CD4-positive, alpha-beta T cell treated with Interleukin-4 for 1 hour (primary cell): ENCODE measurements at places on chromosomes 5 and 9.

GRCh38 chr9:120434532-120434931, 145.4 kb downstream of the CDK5RAP2 start:
- DNase-seq = no peak

DNA sequence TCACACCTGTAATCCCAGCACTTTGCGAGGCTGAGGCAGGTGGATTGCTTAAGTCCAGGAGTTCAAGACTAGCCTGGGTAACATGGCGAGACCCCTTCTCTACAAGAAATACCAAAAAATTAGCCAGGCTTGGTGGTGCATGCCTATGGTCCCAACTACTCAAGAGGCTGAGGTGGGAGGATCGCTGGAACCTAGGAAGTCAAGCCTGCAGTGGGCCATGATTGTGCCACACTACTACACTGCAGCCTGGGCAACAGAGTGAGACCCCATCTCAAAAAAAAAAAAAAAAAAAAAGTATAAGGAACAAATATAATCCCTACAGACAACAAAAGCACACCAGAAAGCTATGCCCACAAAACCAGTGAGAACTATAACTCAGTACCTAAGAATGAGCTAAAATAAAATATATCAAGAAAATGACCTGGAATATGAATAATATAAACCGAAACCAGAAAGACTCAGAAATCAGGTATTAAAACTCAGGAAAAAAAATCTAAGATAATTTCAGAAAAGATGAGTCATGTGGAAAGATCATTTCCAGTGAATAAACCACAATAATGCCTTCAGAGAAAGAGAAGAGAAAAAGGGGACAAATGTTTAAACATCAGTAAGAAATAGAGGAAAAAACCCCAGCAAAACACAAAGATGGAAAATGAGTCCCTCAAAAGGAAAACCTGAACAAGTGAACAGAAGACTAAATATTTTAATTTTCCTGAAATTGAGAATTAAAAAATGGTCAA, 57.4 kb downstream of the GOLPH3 start:
- DNase-seq = no peak

- DNase-seq = no peak
Observed at GRCh38 chr9:77038281-77039036, 19.0 kb downstream of the FOXB2 start.

DNA sequence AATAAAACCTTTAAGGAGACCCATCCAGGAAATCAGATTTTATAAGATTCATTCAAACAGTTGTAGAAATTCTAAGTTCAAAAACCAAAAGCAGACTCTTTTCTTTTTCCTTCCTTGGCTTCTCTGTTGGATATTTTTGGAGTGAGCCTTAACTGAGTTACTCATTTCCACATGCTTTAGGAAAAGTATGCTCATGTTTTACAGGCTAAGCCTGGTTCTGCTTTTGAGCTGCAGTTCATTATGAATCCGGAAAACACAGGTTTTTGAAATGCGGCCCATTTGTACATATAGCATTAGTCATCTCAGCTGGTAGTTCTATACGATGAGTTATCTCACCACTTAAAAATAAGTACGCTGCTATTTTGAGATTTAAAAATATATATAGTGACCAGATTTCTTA, 156.6 kb upstream of the DMRT1 start:
- no peak for DNase-seq

DNA sequence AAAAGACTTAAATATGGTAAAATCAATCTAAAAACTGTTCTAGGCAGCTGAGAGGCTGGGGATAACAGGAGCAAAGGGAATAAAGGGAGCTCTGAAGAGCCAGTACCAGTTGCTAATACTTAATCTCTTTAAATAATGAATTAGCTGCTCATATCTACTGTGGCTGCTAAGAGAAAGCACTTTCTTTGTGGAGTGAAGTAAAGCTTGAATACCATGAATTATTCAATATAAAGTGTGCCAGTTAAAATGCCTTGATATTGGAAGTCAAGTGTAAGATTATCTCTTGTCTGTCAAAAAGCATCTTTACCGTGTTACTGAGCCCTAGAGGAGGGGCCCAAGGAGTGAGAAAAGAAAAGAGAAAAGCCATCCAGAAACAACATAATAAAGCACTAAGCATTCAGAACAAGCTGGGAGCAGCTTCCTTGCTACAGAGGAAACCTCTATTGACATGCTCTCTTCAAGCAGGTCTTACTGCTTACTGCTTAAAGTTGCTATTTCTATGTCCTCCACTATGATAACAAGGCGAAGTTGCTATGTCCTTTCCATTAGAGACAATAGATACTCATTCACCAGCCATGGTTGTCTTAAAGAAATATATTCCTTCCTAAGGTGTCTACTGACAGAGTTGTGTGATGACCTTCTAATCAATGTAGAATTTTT, 297.4 kb downstream of the CETN3 start:
- DNase-seq = no peak

DNA sequence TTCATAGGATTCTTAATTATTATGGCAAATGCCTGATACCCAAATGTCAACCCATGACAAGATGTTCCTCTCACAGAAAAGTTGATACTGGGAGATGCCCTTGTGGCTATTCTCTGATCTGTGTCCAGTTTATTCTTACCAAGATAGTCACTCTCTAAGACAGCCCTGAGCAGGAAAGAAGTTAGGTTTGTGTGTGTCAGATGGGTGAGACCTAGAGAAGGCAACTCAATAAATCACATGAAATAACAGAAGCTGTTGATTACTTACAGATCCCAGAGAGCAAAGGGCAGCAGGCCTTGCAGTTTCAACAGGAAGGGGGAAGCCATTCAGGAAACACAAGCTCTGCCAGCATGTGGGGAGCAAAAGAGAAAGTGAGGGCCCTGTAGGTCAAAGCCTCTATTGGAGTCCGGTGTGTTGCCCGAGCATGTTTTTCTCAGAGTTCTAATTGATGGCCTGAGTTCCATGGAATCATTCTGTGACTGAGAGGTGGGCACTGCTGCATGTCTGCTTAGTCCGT, 1193.7 kb upstream of the CDH18 start:
- no peak for DNase-seq

DNA sequence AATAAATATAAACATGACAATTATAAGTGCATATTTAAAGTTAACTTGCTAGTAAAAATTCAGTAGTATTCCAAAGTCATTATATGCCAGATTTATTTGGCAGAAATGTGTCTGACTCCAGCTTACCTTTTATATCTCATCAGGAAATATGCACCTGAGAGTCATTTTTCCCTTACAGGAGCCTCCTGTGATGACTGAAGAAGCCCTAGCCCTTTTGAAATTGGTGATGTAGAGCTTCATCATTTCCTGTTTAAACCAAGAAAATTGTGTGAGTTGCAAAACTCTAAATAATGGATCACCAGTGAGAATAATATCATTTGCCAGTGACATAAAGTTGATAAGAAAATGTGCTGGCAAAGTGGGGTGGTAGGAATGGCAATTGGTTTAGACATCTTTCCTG, 42.1 kb upstream of the CTNND2 start:
- DNase-seq = no peak

DNA sequence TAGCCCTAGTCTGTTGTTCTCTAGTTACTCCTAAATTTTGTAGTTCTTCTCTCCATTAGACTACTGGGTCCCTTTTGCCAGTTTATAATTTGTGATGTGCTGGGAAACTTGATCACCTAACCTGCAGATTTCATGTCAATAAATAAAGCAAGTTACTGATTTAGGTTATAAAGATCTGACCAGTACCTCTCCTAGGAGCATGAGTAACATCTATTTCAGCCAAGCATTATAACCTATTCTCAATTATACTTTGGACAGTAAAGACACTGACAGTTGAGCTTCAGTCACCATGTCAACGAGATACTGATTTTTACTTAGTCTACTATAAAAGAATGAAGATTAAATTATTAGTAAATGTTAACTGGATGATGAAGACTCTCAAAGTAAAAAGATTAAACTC, 36.7 kb downstream of the CSNK1A1 start:
- DNase-seq = no peak

DNA sequence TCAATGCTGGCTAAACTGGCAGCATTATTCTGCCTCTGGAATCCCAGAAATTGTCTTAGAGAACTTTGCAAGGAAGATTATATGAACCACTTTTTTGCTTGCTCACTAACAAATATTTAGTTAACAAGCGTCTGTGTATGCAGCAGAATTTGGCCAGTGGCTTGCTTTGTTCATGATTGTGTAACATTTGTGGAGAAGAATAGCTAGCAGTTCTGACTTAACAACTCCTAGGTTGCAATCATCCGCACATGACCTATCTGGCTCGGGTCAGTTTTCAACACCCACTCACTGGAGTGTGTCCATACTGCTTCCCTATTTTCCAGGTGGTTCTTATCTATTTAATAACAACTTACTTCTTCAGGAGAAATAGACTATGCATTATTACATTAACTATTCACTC, 98.5 kb downstream of the SNX18 start:
- DNase-seq = peak; percentile 29

DNA sequence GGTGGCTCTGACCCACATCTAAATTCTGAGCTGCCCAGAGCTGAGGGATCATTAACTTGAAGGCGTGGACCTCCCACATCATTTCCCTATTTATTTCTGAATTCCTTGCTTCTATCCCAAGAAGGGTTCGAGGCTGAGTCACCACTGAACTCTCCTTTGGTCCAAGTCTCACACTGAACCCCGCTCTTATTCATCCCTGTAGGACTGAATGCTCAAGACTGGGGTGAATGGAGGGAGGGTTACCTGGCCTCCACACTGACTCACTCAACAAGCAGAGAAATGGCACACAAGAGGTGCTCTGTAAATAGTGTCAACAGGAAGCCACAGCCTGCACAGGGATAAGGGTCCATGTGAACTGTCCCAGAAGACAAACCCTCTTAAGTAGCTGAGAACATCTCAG, 79.1 kb upstream of the FSTL4 start:
- DNase-seq = no peak

DNA sequence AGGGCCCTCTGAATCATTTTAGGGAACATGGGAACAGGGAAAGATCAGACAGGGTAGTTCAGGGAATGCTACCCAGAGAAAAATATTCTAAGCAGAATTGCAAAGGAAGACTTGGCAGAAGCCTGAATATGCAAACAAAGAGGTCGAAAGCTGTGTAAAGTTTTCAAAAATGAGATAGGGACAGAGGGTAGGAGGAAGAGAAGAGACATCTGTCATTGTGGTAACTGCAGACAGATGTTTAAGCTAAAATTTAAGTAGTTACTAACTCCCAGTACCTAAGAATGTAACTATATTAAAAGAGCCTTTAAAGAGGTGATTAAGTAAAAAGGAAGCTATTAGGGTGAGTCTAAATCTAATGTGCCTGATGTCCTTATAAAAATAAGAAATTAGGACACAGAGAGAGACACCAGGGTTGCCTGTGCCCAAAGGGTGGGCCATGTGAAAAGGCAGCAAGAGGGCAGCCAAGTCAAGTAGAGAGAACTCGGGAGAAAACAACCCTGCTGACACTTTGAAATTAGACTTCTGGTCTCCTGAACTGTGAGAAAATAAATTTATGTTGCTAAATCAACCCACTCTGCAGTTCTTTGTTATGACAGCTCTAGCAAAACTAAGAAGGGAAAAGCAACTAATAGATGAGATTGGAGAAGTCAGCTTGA, 1647.4 kb upstream of the C9orf72 start:
- DNase-seq = no peak

DNA sequence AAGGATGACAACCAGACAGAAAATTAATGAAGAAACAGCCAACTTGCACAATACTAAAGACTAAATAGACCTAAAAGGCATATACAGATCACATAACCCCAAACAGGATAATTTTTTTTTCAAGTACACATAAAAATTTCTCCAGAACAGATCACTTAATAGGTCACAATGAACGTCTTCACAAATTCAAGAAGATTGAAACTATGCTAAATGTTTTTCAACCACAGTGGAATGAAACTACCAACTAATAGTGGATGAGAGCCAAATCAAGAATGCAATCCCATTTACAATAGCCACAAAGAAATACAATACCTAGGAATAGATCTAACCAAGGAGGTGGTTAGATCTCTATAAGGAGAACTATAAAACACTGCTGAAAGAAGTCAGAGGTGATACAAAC, 145.8 kb downstream of the TMEM232 start:
- no peak for DNase-seq

DNA sequence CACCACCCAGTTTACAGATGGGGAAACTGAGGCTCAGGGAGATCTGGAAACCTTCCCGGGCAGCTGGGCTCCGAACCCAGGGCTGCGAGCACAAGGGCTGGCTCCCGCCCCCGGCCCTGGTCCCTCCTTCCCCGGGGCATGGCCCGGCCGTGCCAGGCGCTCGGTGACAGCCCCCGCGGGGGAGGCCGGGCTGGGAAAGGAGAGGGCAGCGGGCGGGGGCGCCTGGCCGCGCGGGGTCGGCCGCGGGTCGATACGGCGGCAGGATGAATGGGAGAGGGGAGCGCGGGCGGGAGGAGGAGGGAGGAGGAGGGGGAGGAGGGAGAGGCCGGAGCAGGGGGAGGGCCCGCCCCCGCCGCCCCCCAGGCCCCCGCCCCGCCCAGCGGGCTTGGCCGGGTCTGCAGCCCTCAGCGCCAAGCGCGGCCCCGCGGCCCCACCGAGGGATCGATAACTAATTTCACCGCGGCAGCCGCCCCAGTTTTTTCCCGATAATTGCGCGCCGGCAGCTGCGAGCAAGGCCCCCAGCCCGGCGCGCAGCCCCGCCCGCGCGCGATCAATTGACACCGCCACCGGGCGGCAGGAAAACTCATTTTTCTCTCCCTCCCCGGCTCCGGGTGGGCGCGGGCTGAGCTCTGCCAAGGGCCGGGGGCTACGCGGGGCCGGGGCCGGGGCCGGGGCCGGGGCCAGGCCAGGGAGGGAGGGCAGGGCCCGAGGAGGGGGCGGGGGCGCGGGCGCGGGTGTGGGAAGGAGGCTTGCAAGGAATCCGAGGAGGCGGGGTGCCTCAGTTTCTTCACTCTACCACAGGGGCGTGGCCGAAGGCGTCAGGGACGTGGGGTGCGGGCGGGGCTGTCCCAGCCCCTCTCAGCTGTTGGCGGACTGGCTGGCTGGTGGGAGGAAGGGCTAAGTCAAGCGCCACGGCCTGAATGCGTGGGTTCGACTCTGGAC, 52.1 kb downstream of the C9orf50 start:
- no peak for DNase-seq

GRCh38 chr5:29905626-29906353, 1287.7 kb upstream of the CDH6 start:
- no peak for DNase-seq

GRCh38 chr9:85940275-85940831, 593 bp upstream of the NAA35 start:
- DNase-seq = no peak
